Effector memory CD4-positive, alpha-beta T cell (primary cell): ENCODE measurements at places on chromosomes 12 and 14.

DNA sequence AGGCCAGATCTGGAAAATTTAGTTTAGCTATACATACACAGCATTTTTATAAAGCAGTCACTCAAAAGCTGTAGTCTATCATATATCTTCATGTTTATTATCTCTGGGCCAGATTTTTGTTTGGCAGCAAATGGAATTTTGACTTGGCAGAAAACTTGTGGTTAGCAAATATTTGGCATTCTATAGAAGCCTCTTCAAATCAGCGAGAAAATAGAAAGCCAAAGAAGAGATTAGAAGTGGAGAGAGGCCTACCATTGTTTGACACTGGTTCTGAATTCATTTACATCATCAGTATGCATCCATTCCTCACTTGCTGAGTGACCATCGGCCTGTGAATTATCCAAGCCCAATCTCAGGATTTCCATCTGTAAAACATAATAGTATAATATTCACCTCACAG is 1077.6 kb downstream of the GALC start:
- no peak overlapping the region for H3K27ac ChIP-seq
- H3K4me1 ChIP-seq = no peaks in the 10 kb centered on the region
- no peaks in the 10 kb centered on the region for H3K27me3 ChIP-seq
- DNase-seq = no peak

- no peaks in the 10 kb centered on the region for H3K36me3 ChIP-seq
- no peak overlapping the region for H3K27ac ChIP-seq
- no peaks in the 10 kb centered on the region for H3K4me1 ChIP-seq
- H3K27me3 ChIP-seq = no peaks in the 10 kb centered on the region
- H3K4me3 ChIP-seq = no peak overlapping the region
- DNase-seq = no peak
Observed at GRCh38 chr12:129312048-129312447, 458.8 kb downstream of the GLT1D1 start.

DNA sequence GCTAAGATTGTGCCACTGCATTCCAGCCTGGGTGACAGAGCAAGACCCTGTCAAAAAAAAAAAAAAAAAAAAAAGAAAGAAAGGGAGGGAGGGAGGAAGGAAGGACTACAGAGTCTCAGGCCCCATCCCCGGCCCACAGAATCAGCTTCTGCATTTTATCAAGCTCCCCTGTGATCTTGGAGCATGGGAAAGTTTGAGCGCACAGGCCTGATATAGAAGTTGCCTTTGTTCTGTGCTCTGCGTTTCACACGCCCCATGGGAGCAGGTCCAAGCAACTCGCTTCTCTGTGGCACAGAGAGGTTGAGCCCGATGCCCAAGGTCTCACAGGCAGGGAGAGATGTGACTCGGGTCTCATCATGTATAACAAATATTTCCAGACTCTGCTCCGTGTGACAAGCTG is 101.8 kb downstream of the PHETA1 start:
- no peak overlapping the region for H3K4me3 ChIP-seq
- H3K27me3 ChIP-seq = no peaks in the 10 kb centered on the region
- H3K27ac ChIP-seq = no peak overlapping the region
- no peak for DNase-seq

DNA sequence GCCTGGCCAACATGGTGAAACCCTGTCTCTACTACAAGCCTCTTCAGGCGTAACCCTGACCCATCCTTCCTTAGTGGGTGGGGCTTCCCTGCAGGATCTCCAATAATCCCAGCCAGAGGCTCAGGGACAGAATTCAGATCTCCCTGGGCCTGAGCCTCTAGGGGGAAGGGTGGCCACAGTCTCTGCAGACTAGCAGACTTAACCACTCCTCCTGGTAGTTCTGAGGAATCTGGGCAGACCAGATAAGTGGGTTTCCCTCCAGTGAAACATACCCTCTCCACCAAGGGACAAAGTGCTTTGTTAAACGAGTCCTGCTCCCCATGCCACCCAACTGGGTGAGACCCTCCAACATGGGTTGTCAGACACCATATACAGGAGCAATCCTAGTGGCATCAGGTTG is 36.6 kb upstream of the TRIM9 start:
- H3K4me1 ChIP-seq = no peaks in the 10 kb centered on the region
- no peak overlapping the region for H3K4me3 ChIP-seq
- H3K27me3 ChIP-seq = no peaks in the 10 kb centered on the region

GRCh38 chr12:121766290-121767039 is 27.0 kb downstream of the RHOF start:
- H3K4me1 ChIP-seq = no peaks in the 10 kb centered on the region
- H3K27me3 ChIP-seq = no peaks in the 10 kb centered on the region
- no peak overlapping the region for H3K27ac ChIP-seq
- H3K36me3 ChIP-seq = no peaks in the 10 kb centered on the region
- no peak for DNase-seq
- H3K4me3 ChIP-seq = no peak overlapping the region

GRCh38 chr14:70920608-70921007 is 13.3 kb downstream of the PCNX1 start:
- no peak overlapping the region for H3K4me3 ChIP-seq
- peak overlapping the region; percentile 35 for H3K27ac ChIP-seq
- no peaks in the 10 kb centered on the region for H3K27me3 ChIP-seq
- DNase-seq = no peak
- H3K36me3 ChIP-seq = no peaks in the 10 kb centered on the region
- H3K4me1 ChIP-seq = peaks cover 60% of the 10 kb centered on the region

GRCh38 chr12:91896286-91897024 is 249.2 kb downstream of the BTG1 start:
- no peak overlapping the region for H3K4me3 ChIP-seq
- H3K27ac ChIP-seq = no peak overlapping the region
- H3K27me3 ChIP-seq = no peaks in the 10 kb centered on the region
- no peak for DNase-seq
- H3K4me1 ChIP-seq = no peaks in the 10 kb centered on the region

GRCh38 chr14:23381871-23382270 is 5.0 kb downstream of the CMTM5 start:
- H3K4me1 ChIP-seq = no peaks in the 10 kb centered on the region
- no peaks in the 10 kb centered on the region for H3K36me3 ChIP-seq
- H3K4me3 ChIP-seq = no peak overlapping the region
- H3K27ac ChIP-seq = no peak overlapping the region
- no peaks in the 10 kb centered on the region for H3K27me3 ChIP-seq

- H3K27me3 ChIP-seq = peaks cover 5% of the 10 kb centered on the region
- H3K36me3 ChIP-seq = no peaks in the 10 kb centered on the region
- H3K4me1 ChIP-seq = peaks cover 4% of the 10 kb centered on the region
- H3K27ac ChIP-seq = no peak overlapping the region
- no peak for DNase-seq
Observed at GRCh38 chr12:63152321-63152700, 1.3 kb upstream of the AVPR1A start.

- no peak overlapping the region for H3K4me3 ChIP-seq
- no peaks in the 10 kb centered on the region for H3K4me1 ChIP-seq
- no peak for DNase-seq
- no peak overlapping the region for H3K27ac ChIP-seq
- no peaks in the 10 kb centered on the region for H3K36me3 ChIP-seq
- no peaks in the 10 kb centered on the region for H3K27me3 ChIP-seq
Observed at GRCh38 chr14:103543140-103543539, 14.1 kb downstream of the TRMT61A start.

GRCh38 chr12:104319918-104320626 is 16.5 kb downstream of the EID3 start:
- DNase-seq = no peak
- peaks cover 37% of the 10 kb centered on the region for H3K36me3 ChIP-seq
- H3K4me3 ChIP-seq = no peak overlapping the region
- H3K27me3 ChIP-seq = no peaks in the 10 kb centered on the region

- no peaks in the 10 kb centered on the region for H3K4me1 ChIP-seq
- no peaks in the 10 kb centered on the region for H3K27me3 ChIP-seq
- no peak overlapping the region for H3K27ac ChIP-seq
- no peak overlapping the region for H3K4me3 ChIP-seq
- peaks cover 55% of the 10 kb centered on the region for H3K36me3 ChIP-seq
Observed at GRCh38 chr12:109937371-109937770, 37.3 kb downstream of the TCHP start.

- no peak for DNase-seq
- peaks cover 9% of the 10 kb centered on the region for H3K36me3 ChIP-seq
- no peak overlapping the region for H3K27ac ChIP-seq
- H3K27me3 ChIP-seq = no peaks in the 10 kb centered on the region
Observed at GRCh38 chr14:73014105-73014504, 12.8 kb downstream of the ZFYVE1 start.

DNA sequence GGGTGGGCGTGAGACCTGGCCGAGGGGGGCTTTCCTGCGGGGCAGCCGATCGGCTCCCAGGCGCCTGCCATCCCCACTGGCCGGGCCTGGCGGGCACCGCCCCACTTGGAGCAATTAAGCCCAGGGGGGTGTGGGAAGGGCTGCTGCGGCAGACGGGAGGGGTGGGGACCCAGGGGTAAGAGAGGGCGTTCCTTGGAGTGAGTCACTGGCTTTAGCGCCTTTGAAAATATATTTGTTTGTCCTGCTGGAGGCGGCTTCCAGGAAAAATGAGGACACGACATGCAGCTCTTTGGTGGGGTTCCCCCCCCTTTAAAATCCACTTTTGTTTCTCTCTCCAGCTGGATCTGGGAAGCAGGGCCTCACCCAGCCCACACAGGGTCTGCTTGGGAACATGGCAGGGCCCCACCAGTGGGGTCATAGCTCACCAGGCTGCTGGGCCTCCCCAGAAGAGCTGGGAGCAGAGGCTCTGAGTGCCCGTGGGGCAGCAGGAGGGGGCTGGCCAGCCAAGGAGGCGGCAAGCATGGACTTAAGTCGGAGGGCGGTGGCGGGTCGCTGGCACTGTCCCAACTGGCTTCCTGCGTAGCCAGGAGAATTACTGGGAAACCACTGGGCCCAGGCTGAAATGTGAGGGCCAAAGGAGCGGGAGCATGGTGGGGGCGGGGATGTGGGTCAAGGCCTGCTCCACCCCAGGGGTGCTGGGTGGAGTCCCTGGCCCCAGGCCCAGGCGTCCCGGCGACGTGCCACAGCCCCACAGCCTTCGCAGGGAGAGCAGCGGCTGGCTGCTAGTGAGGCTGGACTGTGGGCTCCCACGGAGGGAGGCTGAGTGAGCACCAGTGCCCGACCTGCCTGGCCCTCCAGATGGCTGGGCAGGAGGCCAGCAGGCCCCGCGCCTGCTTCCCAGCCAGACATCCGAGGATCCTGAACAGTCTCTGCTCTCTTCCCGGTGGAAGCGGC is 128.0 kb downstream of the RFLNA start:
- no peak overlapping the region for H3K4me3 ChIP-seq
- no peaks in the 10 kb centered on the region for H3K27me3 ChIP-seq
- peaks cover 69% of the 10 kb centered on the region for H3K36me3 ChIP-seq
- no peaks in the 10 kb centered on the region for H3K4me1 ChIP-seq
- H3K27ac ChIP-seq = no peak overlapping the region

- no peaks in the 10 kb centered on the region for H3K27me3 ChIP-seq
- no peaks in the 10 kb centered on the region for H3K4me1 ChIP-seq
- H3K27ac ChIP-seq = no peak overlapping the region
Observed at GRCh38 chr14:67167420-67168109, 21.7 kb upstream of the GARIN2 start.

DNA sequence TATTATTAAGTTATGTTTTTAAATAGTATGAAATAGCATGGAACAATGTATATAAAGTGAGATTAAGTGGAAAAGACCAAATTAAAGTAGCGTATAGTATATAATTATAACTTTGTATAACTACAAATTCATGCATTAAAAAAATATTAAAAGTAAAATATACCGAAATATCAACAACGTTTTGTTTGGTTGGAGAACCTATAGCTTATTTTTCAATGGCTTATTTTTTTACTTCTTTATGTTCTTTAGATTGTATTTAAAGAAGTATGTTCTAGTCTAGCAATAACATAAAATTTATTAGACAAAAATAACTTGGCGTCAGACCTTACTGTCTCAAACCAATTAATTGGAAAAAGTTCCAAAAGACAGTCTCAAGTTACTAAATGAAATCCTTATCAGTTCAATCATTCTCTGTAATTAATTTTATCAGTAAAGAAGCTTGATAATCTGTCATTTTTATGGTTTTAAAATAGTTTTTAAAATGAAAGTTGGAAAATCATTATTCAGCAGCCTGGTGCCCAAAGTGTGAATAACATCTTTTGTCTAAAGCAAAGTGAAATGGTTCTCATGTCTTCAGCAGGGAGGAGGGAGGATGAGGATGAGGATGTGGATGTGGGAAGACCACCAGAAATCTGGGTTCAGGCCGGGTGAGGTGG is 46.7 kb downstream of the IRAK3 start:
- no peak for DNase-seq
- peaks cover 11% of the 10 kb centered on the region for H3K27me3 ChIP-seq
- peak overlapping the region; percentile 44 for H3K4me3 ChIP-seq
- H3K27ac ChIP-seq = no peak overlapping the region

- no peaks in the 10 kb centered on the region for H3K36me3 ChIP-seq
- no peak overlapping the region for H3K4me3 ChIP-seq
Observed at GRCh38 chr14:58863661-58864345, 226.0 kb downstream of the DACT1 start.

GRCh38 chr12:55717011-55718007 is 1.5 kb downstream of the BLOC1S1 start:
- peaks cover 21% of the 10 kb centered on the region for H3K4me1 ChIP-seq
- no peak for DNase-seq
- peak overlapping the region; percentile 96 for H3K4me3 ChIP-seq
- H3K27me3 ChIP-seq = no peaks in the 10 kb centered on the region
- H3K36me3 ChIP-seq = peaks cover 16% of the 10 kb centered on the region

GRCh38 chr12:6067152-6067916 is 57.1 kb downstream of the VWF start:
- peaks cover 3% of the 10 kb centered on the region for H3K4me1 ChIP-seq
- no peak overlapping the region for H3K4me3 ChIP-seq
- no peaks in the 10 kb centered on the region for H3K27me3 ChIP-seq
- H3K27ac ChIP-seq = no peak overlapping the region
- H3K36me3 ChIP-seq = no peaks in the 10 kb centered on the region

GRCh38 chr14:61042220-61042619 is 61.2 kb downstream of the SLC38A6 start:
- no peaks in the 10 kb centered on the region for H3K4me1 ChIP-seq
- no peak for DNase-seq
- no peak overlapping the region for H3K4me3 ChIP-seq
- H3K36me3 ChIP-seq = no peaks in the 10 kb centered on the region
- H3K27me3 ChIP-seq = no peaks in the 10 kb centered on the region
- H3K27ac ChIP-seq = no peak overlapping the region

GRCh38 chr14:79652513-79653307 is 558.6 kb downstream of the DIO2 start:
- no peak overlapping the region for H3K27ac ChIP-seq
- no peak overlapping the region for H3K4me3 ChIP-seq
- H3K36me3 ChIP-seq = no peaks in the 10 kb centered on the region

DNA sequence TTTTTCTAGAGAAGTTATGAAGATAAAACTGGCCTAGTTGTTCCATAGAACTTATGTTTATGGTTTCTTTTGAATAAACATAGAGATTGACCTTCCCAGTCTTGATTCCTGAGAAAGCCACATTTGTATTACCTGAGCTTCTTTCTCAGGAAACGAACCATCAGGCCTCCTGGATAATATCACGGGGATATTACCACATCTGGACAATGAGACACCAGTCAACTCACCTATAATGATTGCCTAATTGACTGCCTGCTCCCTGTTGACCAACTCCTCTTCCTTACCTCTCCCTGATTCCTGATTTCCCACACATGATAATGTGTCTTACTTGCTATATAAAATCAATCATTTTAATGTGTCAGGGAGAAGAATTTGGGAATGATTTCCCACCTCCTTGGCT is 822.7 kb downstream of the LRFN5 start:
- H3K36me3 ChIP-seq = no peaks in the 10 kb centered on the region
- H3K27ac ChIP-seq = no peak overlapping the region
- H3K4me1 ChIP-seq = no peaks in the 10 kb centered on the region
- DNase-seq = no peak
- H3K27me3 ChIP-seq = no peaks in the 10 kb centered on the region
- no peak overlapping the region for H3K4me3 ChIP-seq
